Brain microvascular endothelial cell (primary cell): ENCODE measurements at places on chromosomes 7 and 10.

DNA sequence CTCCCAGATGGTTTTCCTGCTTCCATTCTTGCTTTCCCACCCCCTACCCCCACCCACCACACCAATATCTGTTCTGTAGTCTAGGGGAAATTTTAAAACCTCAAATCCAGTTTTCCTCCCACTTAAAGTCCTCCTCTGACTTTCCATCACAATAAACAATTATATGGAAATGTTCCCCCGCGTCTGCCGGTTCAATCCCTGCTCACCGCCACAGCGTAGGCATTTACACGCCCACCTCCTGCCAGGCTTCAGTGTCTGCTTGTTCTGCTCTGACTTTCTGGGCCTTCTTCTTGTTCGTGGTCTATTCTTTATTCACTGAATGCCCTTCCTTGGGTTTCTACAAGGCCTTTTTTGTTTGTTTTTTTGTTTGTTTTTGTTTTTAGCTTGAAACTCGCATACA is 633.0 kb upstream of the MKI67 start:
- no peak for DNase-seq

DNA sequence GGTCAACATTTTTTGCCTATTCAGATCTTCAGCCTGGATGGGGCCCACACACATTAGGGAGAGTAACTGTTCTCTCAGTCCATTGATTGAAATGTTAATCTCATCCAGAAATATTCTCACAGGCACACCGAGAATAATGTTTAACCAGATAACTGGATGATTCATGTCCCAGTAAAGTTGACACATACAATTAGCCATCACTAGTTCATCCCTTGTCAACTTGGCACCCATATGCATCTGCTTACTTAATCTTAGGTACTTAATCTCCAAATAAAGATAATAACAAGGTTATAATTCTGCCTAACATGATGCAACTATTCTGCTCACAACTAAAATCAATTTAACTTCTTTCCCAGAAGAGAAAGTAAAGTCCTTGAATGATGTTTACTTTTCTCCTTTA is 502.6 kb downstream of the ADRA2A start:
- no peak for DNase-seq

GRCh38 chr7:13990319-13990983 is 985 bp upstream of the ETV1 start:
- peak; percentile 53 for DNase-seq

GRCh38 chr7:5423976-5424748 is 528 bp upstream of the TNRC18 start:
- peak; percentile 99 for DNase-seq

GRCh38 chr7:1474736-1475135 is 15.5 kb upstream of the MICALL2 start:
- no peak for DNase-seq

GRCh38 chr10:114453576-114453975 is 49.3 kb upstream of the AFAP1L2 start:
- no peak for DNase-seq
